ENCODE measurements at places on chromosomes 7 and 10. TPM values are rescaled to one million over a fixed set of nuclear protein-coding genes. Genes with fewer than 3 reads are reported as not detected.

The HOXA2 gene
- not detected for total RNA-seq

The CDC14C gene
- not detected for total RNA-seq

The FOXP2 gene
- total RNA-seq = 2.4 TPM

The SLF2 gene
- total RNA-seq = 8.9 TPM

- DNase-seq = no peak
Measured at GRCh38 chr10:127280446-127280845, 84.1 kb upstream of the INSYN2A start.

- DNase-seq = peak; percentile 44
Measured at GRCh38 chr7:23476286-23477156, 6.2 kb upstream of the IGF2BP3 start.

GRCh38 chr7:21373031-21373430 is 54.9 kb upstream of the SP4 start:
- DNase-seq = no peak

GRCh38 chr10:120600871-120601649 is 144.0 kb downstream of the PLPP4 start:
- DNase-seq = peak; percentile 45

- DNase-seq = no peak
Measured at GRCh38 chr10:96743988-96744585, 23.8 kb upstream of the PIK3AP1 start.

GRCh38 chr10:55232553-55232952 is 431.5 kb upstream of the PCDH15 start:
- DNase-seq = no peak

- DNase-seq = peak; percentile 83
Measured at GRCh38 chr10:29932991-29933390, 126.4 kb downstream of the JCAD start.

DNA sequence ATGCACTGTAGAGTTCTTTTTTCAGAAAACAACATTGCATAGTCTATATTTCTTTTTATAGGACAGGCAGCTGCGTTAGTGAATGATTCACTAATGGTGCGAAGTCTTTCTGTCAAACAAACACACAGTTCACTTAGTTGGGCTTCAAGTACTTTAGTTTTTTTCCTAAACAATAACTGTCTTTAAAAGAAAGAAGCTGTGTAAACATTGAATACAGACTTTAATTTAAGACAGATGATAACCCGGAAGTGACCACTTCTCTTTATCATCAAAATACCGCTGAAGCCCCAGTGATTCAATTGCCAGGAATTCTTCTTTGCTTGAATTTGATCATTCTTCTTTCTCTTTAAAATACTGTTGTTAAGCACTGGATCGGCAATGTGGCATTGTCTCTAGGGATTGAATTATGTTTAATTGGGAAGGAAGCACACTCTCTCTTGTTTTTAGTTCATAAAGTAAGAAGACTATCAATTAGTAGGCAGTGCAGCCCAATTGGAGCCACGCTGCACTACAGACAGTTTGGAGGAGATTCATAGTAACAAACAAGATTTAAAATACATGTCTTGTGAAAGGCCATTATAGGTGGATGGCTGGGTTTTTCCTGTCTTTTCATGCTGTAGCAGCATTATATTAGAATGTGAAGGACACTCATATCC is 30.4 kb downstream of the CNTNAP2 start:
- DNase-seq = peak; percentile 8
